NCI-H1694 treated with DMSO at 0.1 percent for 48 hours (cell line): ENCODE measurements at places on chromosomes 4 and X.

DNA sequence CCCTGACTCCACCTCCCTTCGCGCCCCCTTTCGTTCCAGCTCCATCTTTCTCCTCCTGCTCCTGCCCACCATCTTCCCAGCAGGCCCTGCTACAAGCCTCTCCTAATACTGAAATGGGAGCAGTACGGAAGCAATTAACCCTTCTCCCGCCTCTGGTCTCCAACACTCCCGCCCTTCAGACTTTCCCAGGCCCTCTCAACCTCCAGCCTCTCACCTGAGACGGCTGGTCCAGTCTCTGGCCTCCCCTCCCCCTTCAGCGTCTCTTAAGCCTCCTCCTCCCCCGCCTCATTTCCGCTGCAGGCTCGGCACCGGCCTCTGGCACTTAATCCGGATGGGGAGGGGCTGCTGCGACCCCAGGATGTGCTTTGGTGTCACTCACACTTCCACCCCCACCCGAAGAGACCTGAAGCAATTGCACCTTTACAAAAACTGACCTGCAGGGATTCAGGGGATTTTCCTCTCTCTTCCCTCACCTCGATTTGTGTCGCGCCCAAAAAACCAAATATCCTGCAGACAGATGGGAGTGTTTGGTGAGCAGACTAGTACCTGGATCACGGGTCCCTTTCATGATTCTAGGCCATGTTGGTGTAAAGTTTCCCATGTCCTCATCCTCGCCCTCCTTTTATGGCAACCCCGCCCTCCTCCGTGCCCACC lies 657 bp downstream of the TCEAL8 start:
- peak; percentile 16 for DNase-seq

DNA sequence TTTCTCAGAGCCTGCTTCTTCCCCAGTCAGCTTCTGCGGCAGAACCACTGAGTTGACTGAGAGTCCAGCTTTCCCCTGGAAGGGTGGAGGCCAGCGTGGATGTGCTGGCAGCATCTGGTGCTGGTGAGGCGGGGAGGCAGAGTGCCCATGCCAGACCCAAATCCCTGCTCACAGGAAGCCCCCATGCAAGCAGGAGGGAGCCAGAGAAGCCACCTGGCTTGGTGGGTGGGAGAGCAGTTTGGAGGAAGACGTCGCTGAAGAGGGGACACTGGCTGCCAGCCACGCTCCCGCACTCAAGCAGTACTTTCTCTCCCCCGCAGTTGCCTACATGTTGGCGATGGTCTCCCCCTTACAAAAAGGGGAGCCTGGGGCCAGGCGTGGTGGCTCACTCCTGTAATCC lies 6.0 kb downstream of the PDZD4 start:
- DNase-seq = no peak

DNA sequence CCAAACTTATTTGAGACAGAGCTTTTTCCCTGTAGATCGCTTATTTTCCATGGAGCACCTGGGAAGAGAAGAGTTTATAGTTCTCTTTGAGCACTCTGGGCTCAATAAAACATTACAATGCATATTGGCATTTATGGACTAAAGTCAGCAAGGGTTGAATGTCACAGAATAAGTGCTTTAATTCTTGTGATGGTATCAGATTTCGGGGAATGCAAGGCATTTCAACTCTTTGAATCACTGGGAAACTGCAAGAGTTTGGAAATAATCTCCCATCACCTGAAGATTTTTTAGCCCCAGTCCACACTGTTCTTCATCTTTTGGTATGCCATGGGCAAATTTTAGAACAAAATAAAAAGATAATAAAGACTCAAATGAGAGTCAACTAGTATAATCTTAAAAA lies 111.5 kb upstream of the WDFY3 start:
- no peak for DNase-seq

GRCh38 chrX:18227458-18227857 lies 6.8 kb upstream of the BEND2 start:
- no peak for DNase-seq
